ENCODE measurements at places on chromosomes 1 and 21.

GRCh38 chr1:116203181-116203723 is 92.1 kb downstream of the MAB21L3 start:
- DNase-seq: no peak

GRCh38 chr1:1889847-1890505 is 911 bp downstream of the GNB1 start:
- DNase-seq: peak; percentile 53

DNA sequence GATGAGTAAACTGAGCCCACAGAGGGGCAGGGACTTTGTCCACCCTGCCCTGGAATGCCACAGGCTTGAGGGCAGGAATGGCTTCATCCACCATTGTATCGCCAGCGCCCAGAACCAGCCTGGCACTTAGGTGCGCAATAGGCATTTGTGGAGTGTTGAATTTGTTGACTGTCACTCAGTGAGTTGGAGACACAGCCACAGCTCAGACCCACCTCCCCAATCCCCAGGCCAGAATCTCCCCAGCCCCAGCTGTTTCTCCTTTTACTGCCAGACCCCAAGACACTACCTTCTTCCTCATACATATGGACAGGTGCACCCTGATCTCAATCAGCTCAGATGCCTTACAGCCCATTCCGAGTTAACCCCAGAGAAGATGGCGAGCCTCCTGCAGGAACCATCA is 674.5 kb downstream of the MATN1 start:
- DNase-seq: peak; percentile 12

GRCh38 chr1:209685821-209686220 is 10.6 kb downstream of the G0S2 start:
- DNase-seq: no peak

DNA sequence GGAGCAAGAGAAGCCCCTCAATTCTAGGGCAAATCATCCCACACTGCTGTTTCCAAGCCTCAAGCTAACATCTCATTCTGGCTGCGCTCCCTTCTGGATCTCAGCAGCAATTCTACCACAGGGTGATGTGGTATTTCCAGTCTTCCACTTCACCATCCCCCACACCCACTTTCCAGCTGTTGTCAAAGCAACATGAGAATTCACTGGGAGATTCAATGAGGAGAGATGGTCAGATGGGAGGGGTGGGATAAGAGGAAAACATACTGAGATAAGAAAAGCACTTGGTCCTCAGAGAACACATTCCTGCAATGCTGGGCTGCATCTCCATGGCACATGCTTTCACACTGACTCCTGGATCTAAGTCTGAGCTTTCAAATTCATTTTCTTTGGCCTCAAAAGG is 47.3 kb upstream of the LRRC52 start:
- DNase-seq: no peak

- DNase-seq: no peak
Measured at GRCh38 chr1:17834561-17835100, 79.5 kb downstream of the ACTL8 start.

DNA sequence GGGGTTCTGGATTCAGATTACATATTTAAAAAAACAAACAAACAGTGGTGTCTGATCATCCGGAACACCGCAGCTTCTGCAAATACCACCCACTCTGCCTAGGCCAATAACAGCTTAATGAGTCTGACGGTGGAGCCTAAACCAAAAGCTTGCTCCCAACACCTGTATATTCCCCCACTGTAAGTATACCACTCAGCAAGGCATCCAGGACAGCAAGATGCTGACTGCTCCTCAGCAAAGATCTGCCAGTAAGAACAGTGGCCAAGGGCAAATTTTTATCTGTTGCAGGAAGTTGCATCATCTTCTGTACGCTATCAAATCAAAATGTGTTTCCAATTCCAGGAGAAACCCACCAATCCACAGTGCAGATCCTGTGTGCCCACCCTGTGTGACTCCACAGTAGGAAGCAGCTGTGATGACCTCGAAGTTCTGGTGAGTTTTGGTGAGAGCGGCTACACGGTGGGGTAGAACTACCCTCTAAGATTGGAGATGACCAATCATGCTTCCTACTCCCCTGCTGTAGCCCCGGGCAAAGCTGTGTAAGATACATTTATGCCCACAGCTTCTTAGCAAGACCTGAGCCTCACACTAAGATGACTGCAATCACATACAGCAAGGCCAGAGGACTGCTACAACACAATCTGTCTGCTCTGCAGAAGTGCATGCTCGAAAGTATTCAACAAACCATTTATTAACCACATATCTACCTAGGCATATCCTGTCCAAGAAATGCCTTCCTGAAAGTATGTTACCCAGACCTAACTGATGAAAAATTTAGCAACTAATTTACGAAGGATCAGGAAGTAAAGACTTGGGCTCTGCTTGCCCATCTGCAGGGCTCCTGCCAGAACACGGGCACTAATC is 30.5 kb downstream of the SIPA1L2 start:
- no peak for DNase-seq

DNA sequence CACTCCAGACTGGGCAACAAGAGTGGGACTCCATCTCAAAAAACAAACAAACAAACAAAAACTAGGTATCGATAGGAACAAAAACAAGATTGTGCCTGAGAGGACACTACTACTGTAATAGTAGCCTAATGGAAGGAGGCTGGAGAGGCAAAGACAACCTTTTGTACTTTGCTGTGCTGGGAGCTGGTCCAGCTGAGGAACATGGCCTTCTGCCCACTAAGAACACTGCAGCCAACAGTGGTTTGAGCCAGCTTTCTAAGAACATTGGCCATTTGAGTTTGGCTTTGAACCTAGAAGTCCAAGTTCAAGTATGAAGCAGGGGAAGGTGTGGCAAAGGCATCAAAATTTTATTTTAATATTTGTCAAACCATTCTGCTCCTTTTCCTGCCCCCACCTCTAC is 22.7 kb upstream of the RGS8 start:
- no peak for DNase-seq

DNA sequence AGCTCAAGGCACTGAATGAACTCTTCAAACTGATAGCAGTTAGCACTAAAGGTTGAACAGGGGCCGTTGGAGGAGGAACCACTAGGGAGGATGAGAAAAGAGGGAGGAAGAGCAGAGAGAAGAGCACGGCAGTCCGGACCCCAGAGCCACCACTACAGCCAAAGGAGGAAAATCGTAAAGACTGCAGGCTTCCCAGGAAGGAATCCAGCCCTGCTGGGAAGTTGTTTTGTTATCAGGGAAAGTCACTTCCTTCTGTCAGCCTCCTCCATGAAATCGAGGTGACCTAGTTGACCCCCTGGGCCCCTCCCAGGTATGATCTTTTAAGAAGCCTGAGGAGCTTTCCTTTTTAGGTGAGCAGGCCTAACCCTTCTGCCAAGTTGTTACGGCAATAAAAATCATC is 88.2 kb downstream of the PBX1 start:
- DNase-seq: no peak

- no peak for DNase-seq
Measured at GRCh38 chr1:58805716-58806571, 22.1 kb upstream of the JUN start.

GRCh38 chr1:211825980-211826379 is 4.6 kb downstream of the LPGAT1 start:
- DNase-seq: no peak

GRCh38 chr1:167401260-167401873 is 117.0 kb downstream of the CD247 start:
- DNase-seq: peak; percentile 11

- peak; percentile 98 for DNase-seq
Measured at GRCh38 chr1:39639305-39640130, at the start of gene HEYL. HEYL (minus strand) TSS chr1:39639643; CDS start chr1:39639625, 18 bp downstream.

GRCh38 chr21:14056771-14057191 is 154.0 kb downstream of the LIPI start:
- DNase-seq: no peak

DNA sequence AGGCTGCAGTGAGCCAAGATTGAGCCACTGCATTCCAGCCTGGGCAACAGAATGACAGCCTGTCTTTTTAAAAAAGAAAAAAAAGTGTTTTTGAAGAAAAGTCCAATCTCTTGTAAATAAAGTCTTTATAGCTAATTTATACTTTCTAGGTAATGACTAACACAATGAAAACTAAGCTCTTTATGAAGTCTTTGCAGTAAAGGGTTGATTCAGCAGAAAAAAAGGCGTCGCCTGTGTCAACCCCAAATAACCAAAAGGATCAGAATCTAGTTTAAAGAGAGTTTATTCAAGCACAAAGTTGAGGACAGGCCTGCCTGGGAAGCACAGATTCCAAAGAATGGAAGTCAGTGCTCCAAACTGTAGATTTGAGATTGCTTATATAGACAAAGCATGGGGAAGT is 14.3 kb upstream of the PGBD2 start:
- no peak for DNase-seq

DNA sequence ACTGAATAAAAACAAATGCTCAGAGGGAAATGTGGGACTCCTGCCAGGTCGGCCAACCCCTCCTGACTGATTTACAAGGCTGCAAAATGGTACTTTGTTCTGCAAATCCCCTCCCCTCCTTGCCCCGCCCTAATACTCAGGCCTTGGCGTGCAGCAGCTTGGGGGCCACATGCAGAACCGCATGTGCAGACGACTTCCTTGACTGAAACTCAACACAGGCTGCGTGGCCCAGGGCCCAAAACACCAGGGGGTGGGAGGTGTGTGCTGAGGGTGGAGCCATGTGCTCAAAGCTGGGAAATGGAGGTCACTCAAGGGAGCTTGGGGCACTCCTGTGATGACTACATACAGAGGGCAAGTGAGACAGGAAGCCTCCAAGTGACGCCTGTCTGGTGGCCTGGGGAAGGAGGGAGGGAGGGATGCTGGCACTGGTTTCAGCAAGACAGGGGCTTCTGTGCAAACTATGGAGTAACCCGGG is 87.2 kb downstream of the MRPL37 start:
- DNase-seq: peak; percentile 77

- no peak for DNase-seq
Measured at GRCh38 chr1:119631433-119632102, 16.5 kb downstream of the ZNF697 start.

- DNase-seq: no peak
Measured at GRCh38 chr1:86922445-86922844, 8.0 kb downstream of the HS2ST1 start.

DNA sequence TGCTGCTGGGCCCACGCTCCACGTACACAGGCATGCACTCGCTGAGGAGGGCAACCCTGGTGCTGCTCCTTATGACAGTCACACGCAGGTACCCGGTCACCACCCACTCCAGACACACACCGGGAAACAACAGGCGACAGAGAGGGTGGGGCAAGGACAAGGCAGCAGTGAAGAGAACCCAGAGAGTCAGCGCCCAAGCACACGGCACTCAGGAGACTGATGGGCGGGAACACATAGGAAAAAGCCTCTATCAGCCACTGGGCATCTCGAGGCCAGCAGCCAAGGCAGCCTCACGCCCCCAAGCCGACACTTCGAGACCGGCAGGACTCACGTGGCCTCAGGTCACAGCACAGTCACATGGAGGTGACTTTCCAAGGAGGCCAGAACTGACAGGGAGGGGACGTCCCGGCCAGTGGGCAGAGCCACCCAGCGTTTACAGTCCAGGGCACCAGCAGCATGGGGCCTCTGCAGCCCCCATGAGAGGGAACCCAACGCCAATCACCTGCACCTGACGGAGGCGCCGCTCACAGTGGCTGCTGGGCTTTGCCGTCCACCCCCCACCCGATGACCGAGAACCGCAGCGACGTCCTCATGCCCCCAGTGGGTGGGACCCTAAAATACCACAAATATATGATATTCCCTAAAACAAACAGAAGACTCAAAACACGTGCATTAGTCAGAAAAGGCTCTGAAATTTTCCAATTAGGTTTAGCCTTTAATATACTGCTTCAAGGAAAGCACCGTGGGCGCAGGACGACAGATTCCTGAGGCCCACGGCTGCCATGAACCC is 19.7 kb downstream of the PTTG1IP start:
- DNase-seq: no peak

GRCh38 chr21:45551783-45552695 is 9.8 kb upstream of the SLC19A1 start:
- no peak for DNase-seq

GRCh38 chr1:102588536-102588935 is 519.8 kb downstream of the COL11A1 start:
- no peak for DNase-seq

DNA sequence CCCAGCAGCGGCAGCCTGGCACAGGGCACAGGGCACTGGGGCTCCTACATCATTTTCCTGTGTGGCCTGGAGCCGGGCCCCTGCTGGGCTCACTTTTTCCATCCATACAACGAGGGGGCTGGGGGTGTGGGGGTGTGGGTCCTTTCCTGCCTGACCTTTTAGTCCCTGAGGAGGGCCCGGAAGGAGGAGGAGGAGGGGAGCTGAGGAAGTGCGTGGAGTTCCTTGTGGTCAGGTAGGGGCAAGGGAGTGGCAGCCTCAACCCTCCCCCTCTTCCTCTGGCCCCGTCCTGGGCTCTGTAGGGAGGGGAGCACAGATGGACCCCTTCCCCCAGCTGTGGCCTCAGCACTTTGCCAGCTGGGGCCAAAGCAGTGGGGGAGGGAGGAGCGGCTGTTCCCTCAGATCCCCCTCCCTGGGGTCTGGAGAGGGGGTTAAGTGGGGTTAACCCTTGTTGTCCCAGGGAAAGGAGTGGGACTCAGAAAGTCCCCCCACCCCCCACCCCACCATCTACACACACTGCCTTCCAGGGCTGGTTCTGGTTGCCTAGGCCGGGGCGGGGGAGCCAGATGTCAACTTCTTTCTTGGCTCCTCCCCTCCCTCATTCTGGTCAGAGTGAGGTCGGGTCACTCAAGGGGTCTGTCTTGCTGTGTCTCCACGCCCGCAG is 5.7 kb downstream of the NTRK1 start:
- no peak for DNase-seq

- no peak for DNase-seq
Measured at GRCh38 chr1:64550946-64551605, 81.1 kb downstream of the CACHD1 start.

DNA sequence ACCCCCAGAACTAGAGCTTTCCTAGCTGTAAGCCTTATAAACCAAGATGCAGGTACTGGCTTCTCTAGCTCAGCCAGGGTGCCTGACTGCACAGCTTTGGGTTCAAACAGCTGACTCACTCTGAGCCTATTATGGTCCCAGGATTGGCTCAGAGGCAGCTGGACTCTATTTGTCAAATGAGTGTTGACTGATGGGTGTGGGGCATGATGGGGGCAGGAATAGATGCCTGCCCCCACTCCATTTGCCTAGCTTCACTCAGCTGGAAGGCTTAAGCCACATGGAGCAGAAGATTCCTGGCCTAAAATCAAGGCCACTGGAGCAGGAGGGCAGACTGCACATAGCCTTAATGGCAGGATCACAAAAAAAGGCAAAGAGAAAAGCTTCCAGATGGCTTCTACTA is 90.5 kb downstream of the PIK3R3 start:
- DNase-seq: no peak

- no peak for DNase-seq
Measured at GRCh38 chr1:247324204-247324787, 7.4 kb downstream of the ZNF496 start.

GRCh38 chr1:153771261-153771660 is 3.9 kb upstream of the SLC27A3 start:
- no peak for DNase-seq

GRCh38 chr1:173870252-173871075 is 2.3 kb downstream of the ZBTB37 start:
- DNase-seq: no peak

DNA sequence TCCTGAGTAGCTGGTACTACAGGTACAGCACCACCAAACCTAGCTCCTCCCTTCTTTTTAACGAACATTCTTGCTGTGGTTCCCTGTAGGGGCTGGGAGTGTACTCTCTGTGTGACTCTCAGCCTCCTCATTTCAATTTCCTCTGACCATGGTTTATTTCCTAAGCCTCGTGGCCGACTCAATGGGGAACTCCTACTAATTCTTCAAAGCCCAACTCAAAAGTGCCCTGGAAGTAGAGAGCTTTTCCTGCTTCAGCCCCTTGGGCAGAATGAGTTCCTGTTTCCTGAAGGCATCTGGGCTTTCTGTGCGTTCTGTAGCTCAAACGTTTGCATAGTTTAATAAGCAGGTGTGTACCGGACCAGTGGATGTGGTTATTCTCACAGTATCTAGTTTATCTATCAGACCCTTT is 70.9 kb upstream of the ACOT11 start:
- DNase-seq: no peak
